ENCODE measurements at places on chromosomes 12 and 14. TPM values are rescaled to one million over a fixed set of nuclear protein-coding genes. Genes with fewer than 3 reads are reported as not detected.
A peak's percentile ranks its signal among the peaks of the same experiment; 100 is the strongest.

DNA sequence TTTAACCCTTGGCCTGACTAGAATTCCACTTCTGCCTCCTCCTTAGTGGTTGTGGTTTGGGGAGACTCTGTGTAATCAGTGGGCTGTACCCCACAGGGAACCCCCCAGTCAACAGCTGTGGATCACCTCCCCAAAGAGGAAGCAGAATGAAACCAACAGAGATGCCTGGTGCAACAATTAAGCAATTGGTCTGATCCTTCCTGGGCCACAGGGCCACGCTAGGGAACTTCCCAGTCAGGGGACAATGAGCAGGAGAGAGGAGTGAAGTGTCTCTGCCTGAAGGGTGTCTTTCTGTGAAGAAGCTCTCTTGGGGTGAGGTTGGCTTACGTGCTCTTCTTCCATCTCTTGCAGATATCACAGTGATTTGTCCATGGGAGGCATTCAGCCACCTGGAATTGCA is 8.2 kb downstream of the PDE6H start:
- H3K4me1 ChIP-seq: peaks cover 45% of the 10 kb centered on the region
- no peak for DNase-seq
- H3K4me3 ChIP-seq: no peak overlapping the region
- H3K27ac ChIP-seq: no peak overlapping the region

GRCh38 chr14:104894331-104895206 is 29.5 kb downstream of the CEP170B start:
- H3K4me1 ChIP-seq: peaks cover 4% of the 10 kb centered on the region
- H3K27me3 ChIP-seq: peaks cover 1% of the 10 kb centered on the region
- no peak overlapping the region for H3K27ac ChIP-seq
- no peak overlapping the region for H3K4me3 ChIP-seq

DNA sequence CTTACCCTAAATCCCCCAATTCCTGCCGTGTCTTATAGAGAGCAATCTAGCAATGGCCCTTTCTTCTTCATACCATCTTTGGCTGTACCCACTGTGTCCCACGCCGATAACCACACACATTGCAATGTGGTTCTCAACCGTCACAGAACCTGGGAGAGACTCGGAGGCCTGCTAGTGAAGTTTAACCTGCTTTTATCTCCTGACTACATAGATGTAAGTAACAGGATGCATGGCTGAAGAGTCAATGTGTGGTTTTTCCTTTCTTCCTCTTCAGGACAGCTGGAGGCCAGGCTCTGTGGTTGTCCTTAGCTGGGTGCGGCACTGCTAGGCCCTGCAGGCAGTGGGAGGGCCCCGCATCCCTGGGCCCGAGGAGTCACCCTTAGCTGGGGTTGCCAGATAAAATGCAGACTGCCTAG is 51.3 kb downstream of the ZNF664 start:
- DNase-seq: no peak
- no peaks in the 10 kb centered on the region for H3K27me3 ChIP-seq
- H3K4me1 ChIP-seq: no peaks in the 10 kb centered on the region
- no peak overlapping the region for H3K27ac ChIP-seq
- no peak overlapping the region for H3K4me3 ChIP-seq

DNA sequence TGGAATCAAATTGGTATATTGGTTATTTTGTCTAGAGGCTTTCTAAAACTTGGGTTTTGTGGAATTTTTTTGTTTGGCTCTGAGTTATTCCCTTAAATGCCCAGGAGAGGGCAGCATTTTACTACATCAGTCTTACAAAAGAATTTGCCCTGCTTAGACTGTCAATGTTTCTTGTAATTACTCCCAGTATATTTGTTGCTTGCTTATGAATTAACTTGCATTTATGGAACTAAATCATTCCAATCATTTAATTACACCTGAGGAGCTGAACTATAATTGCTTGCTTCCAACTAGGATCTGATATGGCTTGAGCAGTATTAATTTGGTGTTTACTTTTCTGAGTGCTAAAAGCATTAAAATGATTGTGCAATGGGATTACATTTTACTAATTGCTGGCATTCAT is 48.7 kb downstream of the MIPOL1 start:
- no peaks in the 10 kb centered on the region for H3K4me1 ChIP-seq
- no peak overlapping the region for H3K4me3 ChIP-seq
- DNase-seq: no peak
- no peaks in the 10 kb centered on the region for H3K36me3 ChIP-seq

DNA sequence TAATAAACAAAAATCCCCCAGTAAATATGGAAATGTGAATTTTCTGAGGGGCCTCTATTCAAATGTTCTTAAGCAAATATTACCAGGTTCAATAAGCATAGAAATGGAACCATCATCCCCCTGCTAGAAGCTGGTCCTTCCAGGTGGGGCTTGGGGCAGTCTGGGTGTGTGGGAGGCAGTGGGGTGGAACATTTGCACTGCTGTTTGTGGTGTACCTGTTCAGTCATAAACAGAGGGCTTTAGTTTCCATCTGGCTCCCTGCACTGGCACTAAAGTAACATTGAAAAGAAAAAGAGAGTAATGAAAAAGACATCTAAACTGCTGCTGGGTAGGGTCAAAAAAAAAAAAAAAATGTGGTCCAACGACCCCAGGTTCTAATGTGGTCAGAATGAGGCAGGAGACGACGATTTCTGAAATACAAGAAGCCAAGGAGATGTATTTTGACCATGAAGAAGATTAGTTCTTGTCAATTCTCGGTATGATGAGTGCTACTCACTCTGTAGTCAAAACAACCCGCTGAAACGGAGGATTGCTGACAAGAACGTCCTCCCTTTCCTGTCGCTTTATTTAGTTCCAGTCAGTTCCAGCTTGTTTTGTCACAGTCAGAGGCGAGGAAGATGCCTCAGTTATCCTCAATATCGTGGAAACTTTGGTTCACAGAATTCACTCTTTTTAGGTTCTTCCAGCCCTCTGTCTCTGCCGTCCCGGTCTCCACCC is 44.2 kb upstream of the MANSC4 start:
- DNase-seq: peak; percentile 61
- H3K27ac ChIP-seq: peak overlapping the region; percentile 30
- H3K36me3 ChIP-seq: no peaks in the 10 kb centered on the region

- DNase-seq: peak; percentile 93
- H3K4me3 ChIP-seq: no peak overlapping the region
- H3K36me3 ChIP-seq: peaks cover 51% of the 10 kb centered on the region
These were observed 5.3 kb downstream of the PHB2 start for GRCh38 chr12:6965026-6965661.

DNA sequence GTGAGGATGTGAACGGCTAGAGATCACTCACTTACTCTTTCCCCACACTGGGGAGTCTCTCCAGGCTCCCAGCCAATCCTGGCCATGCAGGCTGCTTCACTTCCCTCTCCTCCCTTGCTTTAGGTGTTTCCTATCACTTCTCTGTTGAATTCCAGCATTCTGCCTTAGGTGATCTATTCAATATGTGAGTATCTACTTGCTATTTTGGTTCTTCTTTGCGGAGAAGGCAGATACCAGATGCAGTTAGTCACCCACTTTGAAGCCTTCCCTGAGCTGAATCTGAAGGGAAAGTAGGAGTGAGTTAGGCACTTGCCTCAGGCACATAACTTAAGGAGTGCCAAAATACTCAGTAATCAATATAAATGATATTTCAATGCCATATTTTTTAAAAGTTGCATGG is 36.0 kb upstream of the FAR2 start:
- H3K36me3 ChIP-seq: peaks cover 6% of the 10 kb centered on the region
- no peaks in the 10 kb centered on the region for H3K27me3 ChIP-seq
- H3K4me1 ChIP-seq: no peaks in the 10 kb centered on the region
- DNase-seq: no peak
- H3K4me3 ChIP-seq: no peak overlapping the region

DNA sequence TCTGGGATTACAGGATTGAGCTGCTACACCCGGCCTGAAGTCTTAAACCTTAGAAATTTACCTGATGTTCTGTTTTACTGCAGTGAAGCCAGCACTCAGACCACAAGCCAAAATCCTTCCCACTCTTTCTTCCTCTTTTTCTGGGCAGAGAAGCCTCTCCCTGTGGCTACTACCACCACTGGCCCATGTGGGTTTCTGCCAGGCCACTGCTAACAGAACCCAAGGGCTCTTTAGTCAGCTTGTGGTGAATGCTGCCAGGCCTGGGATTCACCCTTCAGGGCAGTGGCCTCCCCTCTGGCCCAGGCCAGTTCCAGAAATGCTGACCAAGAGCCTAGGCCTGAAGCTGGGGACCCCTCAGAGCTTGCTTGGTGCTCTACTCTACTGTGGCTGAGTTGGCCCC is 35.3 kb downstream of the GAS2L3 start:
- H3K27me3 ChIP-seq: peaks cover 2% of the 10 kb centered on the region
- no peak for DNase-seq
- H3K27ac ChIP-seq: no peak overlapping the region
- no peak overlapping the region for H3K4me3 ChIP-seq

DNA sequence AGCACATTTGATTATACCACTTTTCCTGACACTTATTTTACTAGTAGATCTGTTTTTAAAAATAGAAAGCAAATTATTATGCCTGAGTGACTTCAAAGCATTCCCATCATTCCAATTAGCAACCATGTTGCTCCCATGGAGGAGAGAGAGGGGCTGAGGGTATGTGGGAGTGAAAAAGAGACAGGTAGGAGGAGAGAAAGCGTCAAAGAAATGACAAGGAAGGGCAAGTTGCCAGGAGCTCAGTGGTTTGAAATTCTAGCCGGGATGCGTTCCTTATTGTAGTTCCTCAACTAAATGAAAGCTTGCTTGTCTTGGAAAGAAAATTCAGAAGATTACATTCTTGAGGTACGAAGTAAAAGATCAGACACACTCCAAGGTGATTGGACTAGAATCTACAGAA is 92.4 kb upstream of the PKP2 start:
- no peaks in the 10 kb centered on the region for H3K4me1 ChIP-seq
- DNase-seq: no peak
- no peak overlapping the region for H3K27ac ChIP-seq

- peaks cover 7% of the 10 kb centered on the region for H3K4me1 ChIP-seq
- no peaks in the 10 kb centered on the region for H3K27me3 ChIP-seq
- peaks cover 2% of the 10 kb centered on the region for H3K36me3 ChIP-seq
- H3K4me3 ChIP-seq: no peak overlapping the region
- no peak overlapping the region for H3K27ac ChIP-seq
These were observed 151.1 kb upstream of the FUT8 start for GRCh38 chr14:65261425-65261920.

DNA sequence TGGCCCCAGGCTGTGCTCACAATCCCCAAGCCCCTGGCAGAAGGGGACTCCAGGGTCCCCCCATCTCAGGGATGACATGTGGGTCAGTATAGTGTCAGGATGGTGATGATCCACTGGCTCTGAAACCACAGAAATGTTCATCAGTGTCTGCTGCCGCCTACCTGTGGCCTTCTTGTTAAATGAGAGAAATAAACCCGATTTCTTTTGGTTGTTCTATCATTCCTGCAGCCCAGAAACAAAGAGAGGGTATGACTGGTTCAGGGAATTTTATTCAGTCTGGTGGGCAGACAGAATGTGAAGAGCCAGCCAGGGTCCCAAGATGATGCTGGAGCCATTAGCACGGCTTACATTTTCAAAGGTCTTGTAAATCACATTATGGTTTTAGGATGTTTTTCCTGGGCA is 86.6 kb downstream of the CRADD start:
- H3K27me3 ChIP-seq: no peaks in the 10 kb centered on the region
- no peak overlapping the region for H3K4me3 ChIP-seq
- DNase-seq: no peak
- H3K36me3 ChIP-seq: no peaks in the 10 kb centered on the region

- H3K4me1 ChIP-seq: peaks cover 10% of the 10 kb centered on the region
- H3K36me3 ChIP-seq: no peaks in the 10 kb centered on the region
- DNase-seq: no peak
- H3K4me3 ChIP-seq: no peak overlapping the region
- H3K27ac ChIP-seq: no peak overlapping the region
These were observed 35.6 kb upstream of the ITPR2 start for GRCh38 chr12:26868447-26869103.

DNA sequence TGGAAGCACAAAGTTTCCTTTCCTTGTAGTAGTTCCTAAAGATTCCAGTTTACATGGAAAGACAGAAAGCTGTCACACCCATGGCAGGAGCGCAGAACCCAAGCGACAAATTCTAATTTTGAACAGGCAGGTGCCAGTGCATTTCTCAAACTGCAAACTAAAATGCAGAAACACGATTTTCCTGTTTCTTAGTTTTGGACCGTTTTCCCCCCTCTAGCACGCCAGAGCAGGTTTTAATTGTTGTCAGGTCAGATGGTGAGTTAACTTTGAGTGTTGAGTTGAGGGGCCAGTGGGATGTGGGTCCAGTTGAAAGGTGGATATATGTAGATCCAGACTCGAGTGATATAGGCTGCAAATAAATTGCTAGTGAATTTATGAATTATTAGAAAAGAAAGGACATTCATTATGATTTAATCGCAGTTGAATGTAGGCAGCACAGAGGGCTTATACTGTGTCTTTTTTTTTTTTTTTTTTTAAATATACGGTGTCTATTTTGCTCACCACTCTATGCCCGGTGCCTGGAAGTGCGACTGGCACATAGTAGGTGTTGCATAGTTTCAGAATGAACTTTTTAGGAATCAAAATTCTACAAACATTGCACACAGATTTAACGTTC is 909 bp upstream of the ETFBKMT start:
- peaks cover 7% of the 10 kb centered on the region for H3K4me1 ChIP-seq
- DNase-seq: no peak
- no peaks in the 10 kb centered on the region for H3K36me3 ChIP-seq
- H3K27ac ChIP-seq: peak overlapping the region; percentile 95
- H3K27me3 ChIP-seq: no peaks in the 10 kb centered on the region

GRCh38 chr12:20486233-20486632 is 117.9 kb downstream of the PDE3A start:
- no peaks in the 10 kb centered on the region for H3K4me1 ChIP-seq
- no peak for DNase-seq
- no peaks in the 10 kb centered on the region for H3K27me3 ChIP-seq
- no peaks in the 10 kb centered on the region for H3K36me3 ChIP-seq

GRCh38 chr12:72141381-72141780 is 130.8 kb upstream of the TRHDE start:
- H3K36me3 ChIP-seq: no peaks in the 10 kb centered on the region
- no peaks in the 10 kb centered on the region for H3K4me1 ChIP-seq
- H3K27ac ChIP-seq: no peak overlapping the region

- peak overlapping the region; percentile 78 for H3K27ac ChIP-seq
- H3K4me1 ChIP-seq: peaks cover 80% of the 10 kb centered on the region
- H3K4me3 ChIP-seq: peak overlapping the region; percentile 63
- peaks cover 14% of the 10 kb centered on the region for H3K36me3 ChIP-seq
- no peaks in the 10 kb centered on the region for H3K27me3 ChIP-seq
These were observed 163.3 kb downstream of the ETV6 start for GRCh38 chr12:11812586-11813437.

DNA sequence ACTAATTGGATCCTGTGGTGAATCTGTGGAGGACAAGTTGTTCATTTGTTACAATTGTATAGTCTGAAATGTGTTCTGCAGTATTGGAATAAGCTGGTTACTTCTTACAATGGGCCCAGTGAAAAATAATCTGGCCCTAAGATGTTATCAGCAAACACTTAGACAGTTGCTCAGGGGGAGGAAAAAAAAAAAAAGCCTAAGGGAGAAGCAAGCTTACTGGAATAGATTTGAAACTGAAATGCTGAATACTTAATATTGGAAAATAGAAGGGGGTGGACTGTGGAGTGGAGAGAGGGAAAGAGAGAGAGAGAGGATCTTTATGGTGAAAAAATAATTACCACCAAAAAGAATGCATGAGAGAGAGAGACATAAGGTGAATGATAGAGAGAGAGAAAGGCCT is 4.0 kb downstream of the FOXG1 start:
- no peak overlapping the region for H3K4me3 ChIP-seq
- no peak overlapping the region for H3K27ac ChIP-seq
- DNase-seq: no peak
- peaks cover 17% of the 10 kb centered on the region for H3K36me3 ChIP-seq
- peaks cover 57% of the 10 kb centered on the region for H3K27me3 ChIP-seq

- DNase-seq: peak; percentile 28
- no peaks in the 10 kb centered on the region for H3K27me3 ChIP-seq
- peaks cover 28% of the 10 kb centered on the region for H3K36me3 ChIP-seq
- H3K27ac ChIP-seq: peak overlapping the region; percentile 39
These were observed 2.1 kb upstream of the ATXN7L3B start for GRCh38 chr12:74535536-74535935.

The AKAP5 gene
- total RNA-seq: 0.74 TPM

The PRIMA1 gene
- not detected for total RNA-seq

The LRRK2 gene
- 0.21 TPM for total RNA-seq

The GCH1 gene
- total RNA-seq: 40.8 TPM

Measured in activated CD4-positive, alpha-beta memory T cell treated with anti-CD3 and anti-CD28 coated beads for 36 hours (primary cell).